Transverse colon (tissue), 4 donors: ENCODE measurements at places on chromosomes 3 and 15. TPM values are rescaled to one million over a fixed set of nuclear protein-coding genes. Genes with fewer than 3 reads are reported as not detected.

DNA sequence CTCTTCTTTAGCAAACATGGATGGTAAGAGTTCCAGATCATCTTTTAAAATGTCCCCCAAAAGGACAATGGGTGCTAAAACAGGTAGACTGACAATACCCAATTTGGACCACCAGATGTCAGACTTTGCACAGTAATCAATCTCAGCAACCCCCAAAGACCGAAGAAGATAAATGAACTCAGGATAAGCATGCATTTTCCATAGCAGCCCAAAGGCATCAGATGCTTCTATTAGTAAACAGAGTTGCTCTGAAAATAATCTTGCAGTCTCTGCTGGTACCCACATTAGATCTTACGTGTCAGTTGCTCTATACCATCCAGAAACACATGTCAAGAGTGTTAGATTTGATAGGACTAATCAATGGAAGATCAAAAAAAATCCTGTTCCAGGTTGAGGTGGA is 20.6 kb downstream of the MYH15 start:
- DNase-seq = no peak
- H3K27ac ChIP-seq = no peak overlapping the region
- H3K27me3 ChIP-seq = no peaks in the 10 kb centered on the region
- no peaks in the 10 kb centered on the region for H3K4me1 ChIP-seq

DNA sequence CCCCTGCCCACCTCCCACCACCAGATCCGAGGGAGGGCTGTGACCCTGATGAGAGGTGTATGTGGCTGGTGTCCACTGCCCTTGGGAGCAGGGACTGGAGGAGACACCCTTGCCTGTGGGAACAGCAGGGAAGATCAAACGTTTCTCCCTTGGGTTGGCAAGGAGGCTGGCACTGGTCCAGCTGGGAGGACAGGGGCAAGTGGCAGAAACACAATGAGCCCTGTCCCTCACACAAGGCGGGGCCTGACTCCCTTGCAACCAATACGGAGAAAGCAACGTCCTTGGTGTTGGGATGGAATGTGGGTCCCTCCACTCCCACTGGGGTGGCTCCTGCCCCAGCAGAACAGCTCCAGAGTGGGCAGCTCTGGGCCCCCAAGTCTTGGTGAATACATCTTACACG is 5.2 kb downstream of the HYAL2 start:
- H3K27ac ChIP-seq = peak overlapping the region; percentile 84
- H3K27me3 ChIP-seq = no peaks in the 10 kb centered on the region
- DNase-seq = peak; percentile 72
- H3K4me1 ChIP-seq = peaks cover 35% of the 10 kb centered on the region

DNA sequence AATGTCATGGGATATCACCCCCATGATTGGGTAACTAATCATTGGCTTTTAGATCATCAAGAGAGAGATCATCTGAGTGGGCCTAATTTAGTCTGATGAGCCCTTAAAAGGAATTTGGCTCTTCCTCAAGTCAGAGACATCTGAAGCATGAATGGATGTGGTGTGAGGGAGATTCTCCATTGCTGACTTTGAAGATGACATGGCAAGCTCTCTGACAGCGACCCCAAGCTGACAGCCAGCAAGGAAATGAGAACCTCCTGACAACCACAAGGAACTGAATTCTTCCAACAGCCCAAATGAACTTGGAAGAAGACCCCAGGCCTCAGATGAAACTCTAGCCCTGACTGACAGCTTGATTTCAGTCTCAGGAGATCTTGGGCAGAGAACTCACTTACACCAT is 108.4 kb upstream of the SPATA12 start:
- no peaks in the 10 kb centered on the region for H3K36me3 ChIP-seq
- no peak overlapping the region for H3K4me3 ChIP-seq
- no peak for DNase-seq
- no peak overlapping the region for H3K27ac ChIP-seq

DNA sequence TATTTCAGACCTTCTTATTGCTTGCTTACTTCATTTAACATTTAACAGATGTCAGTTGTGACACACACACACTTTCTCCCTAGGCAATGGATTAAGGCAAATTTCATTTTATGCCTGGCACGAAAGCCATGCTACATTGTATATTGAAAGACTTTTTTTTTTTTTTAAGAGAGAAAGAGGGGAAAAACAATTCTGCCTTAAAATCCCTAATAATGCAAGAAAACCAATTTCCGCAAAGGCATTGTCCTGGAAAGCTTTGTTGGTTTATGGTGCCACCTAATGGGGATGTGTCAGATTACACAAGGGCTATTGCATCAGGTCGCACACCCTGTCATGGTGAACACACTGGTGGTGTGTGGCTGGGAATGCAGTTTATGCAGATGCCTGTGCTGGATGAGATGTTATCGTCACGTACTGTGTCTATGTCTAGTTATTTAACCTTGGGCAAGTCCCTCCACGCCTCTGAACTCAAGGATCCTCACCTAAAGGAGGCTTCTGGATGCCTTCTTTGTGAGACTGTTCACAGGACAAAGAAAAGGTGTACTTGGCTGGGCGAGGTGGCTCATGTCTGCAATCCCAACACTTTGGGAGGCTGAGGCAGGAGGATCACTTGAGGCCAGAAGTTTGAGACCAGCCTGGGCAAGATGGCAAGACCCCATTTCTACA is 37.3 kb upstream of the RFTN1 start:
- H3K36me3 ChIP-seq = no peaks in the 10 kb centered on the region
- H3K27me3 ChIP-seq = no peaks in the 10 kb centered on the region
- no peaks in the 10 kb centered on the region for H3K4me1 ChIP-seq

GRCh38 chr15:65355173-65355987 is 22.4 kb downstream of the IGDCC3 start:
- no peaks in the 10 kb centered on the region for H3K36me3 ChIP-seq
- H3K4me3 ChIP-seq = peak overlapping the region; percentile 25
- no peak overlapping the region for H3K27ac ChIP-seq
- peaks cover 57% of the 10 kb centered on the region for H3K27me3 ChIP-seq
- no peak for DNase-seq

DNA sequence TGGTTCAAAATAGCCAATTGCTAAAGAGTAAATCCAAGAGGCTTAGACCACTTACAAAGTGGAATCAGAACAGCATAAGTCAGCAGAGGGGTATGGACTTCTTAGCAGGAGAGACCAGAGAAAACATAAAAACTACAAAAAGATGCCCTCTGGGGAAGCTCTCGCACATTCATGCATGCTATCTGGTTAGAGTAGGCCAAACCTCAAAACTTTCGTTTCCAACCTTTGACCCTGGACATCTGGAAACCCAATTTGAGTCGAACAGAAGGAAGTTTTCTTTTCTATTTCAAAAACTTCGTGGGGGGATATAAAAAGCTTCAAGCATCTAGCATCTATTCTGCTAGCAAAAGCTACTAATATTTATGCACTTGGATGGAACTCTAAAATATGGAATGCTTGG is 523.9 kb upstream of the AGTR1 start:
- H3K27me3 ChIP-seq = no peaks in the 10 kb centered on the region
- H3K4me1 ChIP-seq = no peaks in the 10 kb centered on the region
- no peak overlapping the region for H3K27ac ChIP-seq
- DNase-seq = no peak
- H3K4me3 ChIP-seq = no peak overlapping the region

DNA sequence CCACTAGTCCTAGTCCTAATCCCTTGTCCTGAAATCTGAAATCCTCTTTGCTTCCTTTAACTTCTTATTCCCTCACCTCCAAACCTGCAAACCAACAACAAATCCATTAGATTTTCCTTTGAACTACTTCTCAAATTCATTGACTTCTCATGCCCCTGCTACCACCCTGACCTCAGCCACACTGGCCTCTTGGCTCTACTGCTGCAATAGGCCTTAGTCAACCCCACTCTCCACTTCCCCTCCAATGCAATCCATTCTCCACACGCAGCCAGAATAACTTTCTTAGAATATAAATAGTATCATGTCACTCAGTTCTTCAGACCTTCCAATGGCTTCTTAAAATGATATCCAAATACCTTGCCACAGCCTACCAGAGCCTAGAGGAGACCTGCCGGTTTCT is 131.1 kb upstream of the GADL1 start:
- H3K36me3 ChIP-seq = no peaks in the 10 kb centered on the region
- no peak for DNase-seq
- H3K27me3 ChIP-seq = no peaks in the 10 kb centered on the region
- H3K4me3 ChIP-seq = no peak overlapping the region
- no peaks in the 10 kb centered on the region for H3K4me1 ChIP-seq
- no peak overlapping the region for H3K27ac ChIP-seq

GRCh38 chr15:44033894-44034293 is 161.2 kb downstream of the FRMD5 start:
- H3K4me3 ChIP-seq = no peak overlapping the region
- H3K36me3 ChIP-seq = no peaks in the 10 kb centered on the region
- H3K27ac ChIP-seq = no peak overlapping the region
- H3K27me3 ChIP-seq = no peaks in the 10 kb centered on the region

DNA sequence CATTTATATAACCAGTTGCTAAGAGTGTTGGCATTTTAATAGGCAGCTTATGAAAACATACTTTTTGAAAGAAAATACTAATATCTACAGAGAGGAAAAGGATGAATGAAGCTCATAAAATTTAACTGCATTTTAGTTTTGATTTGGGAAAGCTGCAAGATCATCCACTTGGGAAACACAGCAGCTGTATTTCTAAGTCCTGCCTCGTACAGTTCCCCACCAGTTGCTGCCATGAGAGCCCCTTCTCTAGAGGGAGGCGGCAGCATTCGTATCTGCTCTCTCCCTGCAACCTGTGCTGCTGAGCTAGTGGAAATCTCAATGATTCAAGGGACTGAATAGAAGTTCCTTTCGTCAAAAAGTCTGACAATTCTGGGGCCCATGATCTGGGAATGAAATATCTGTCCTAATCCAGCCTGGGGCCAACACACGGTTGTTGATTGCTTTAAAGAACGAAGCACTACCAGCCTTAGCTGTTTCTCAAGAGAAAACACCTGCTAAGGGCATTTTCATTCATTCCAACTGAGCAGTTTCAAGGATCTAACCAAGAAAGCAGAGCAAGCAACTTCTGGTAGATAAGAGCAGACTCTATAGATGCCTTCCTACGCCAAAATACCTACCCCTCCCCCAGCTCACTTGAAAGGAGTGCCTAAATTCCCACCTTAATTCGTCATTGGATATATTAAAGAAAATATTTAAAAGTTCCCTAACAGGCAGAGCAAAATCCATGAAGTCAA is 223.7 kb downstream of the MAGI1 start:
- no peak overlapping the region for H3K27ac ChIP-seq
- no peaks in the 10 kb centered on the region for H3K4me1 ChIP-seq

DNA sequence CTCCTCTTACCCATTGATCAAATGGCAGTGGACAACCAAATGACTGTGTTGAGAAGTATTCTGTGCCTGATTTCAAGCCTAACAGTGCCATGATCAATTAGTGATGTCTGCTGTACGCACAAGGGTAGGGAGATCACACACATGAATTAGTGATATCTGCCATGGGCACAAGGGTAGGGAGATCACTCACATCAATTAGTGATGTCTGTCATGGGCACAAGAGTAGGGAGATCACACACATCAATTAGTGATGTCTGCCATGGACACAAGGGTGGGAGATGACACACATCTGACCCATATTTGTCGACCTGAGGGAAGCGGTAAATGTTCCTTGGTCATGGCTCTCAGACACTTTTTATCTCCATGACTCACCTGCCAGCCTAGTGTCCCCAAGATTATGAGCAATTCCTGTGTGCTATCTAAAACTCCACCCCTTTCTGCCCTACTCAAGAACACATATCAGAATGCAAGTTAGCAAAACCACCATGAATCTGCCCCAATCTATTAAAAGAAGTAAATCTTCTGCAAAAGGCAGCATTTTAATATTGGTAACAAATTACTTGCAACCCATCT is 165.0 kb downstream of the NTRK3 start:
- no peaks in the 10 kb centered on the region for H3K36me3 ChIP-seq
- H3K4me3 ChIP-seq = no peak overlapping the region
- no peak for DNase-seq

- no peak overlapping the region for H3K27ac ChIP-seq
- H3K27me3 ChIP-seq = no peaks in the 10 kb centered on the region
- H3K4me1 ChIP-seq = peaks cover 3% of the 10 kb centered on the region
- no peaks in the 10 kb centered on the region for H3K36me3 ChIP-seq
- DNase-seq = peak; percentile 9
These were observed 563.5 kb downstream of the PDCD6IP start for GRCh38 chr3:34361921-34362320.

DNA sequence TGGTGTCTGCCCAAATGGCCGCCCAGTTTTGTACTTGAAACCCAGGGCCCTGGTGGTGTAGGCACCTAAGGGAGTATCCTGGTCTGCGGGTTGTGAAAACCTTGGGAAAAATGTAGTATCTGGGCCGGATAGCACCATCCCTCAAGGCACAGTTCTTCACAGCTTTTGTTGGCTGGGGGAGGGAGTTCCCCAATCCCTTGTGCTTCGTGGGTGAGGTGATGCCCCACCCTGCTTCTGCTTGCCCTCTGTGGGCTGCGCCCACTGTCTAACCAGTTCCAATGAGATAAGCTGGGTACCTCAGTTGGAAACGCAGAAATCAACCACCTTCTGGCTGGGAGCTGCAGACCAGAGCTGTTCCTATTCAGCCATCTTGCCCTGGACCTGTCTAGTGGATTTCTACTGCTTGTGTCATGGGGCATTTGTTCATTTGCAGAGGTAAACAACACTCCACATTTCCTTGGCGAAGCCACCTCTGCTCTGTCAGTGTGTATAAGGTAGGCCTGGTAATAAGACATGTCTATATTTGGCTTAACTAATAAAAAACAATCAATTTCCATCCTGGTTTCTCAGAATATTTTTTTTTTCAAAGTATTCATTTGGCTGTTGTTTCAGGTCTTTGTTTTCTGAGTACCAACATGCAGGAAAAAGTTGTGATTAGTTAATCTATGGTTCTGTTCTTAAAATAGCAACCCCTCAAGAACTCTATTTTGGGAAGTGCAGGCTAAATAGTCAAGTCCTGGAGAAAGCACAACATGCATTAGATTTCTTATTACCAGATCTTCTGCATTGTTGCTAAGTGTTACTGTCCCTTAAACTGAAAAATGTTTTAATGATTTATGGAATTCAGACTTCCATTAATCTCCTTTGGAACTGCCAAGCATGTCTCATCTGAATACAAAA is 304.3 kb downstream of the ZIC1 start:
- H3K36me3 ChIP-seq = no peaks in the 10 kb centered on the region
- DNase-seq = no peak
- H3K27me3 ChIP-seq = no peaks in the 10 kb centered on the region
- H3K4me3 ChIP-seq = no peak overlapping the region
- no peaks in the 10 kb centered on the region for H3K4me1 ChIP-seq
- no peak overlapping the region for H3K27ac ChIP-seq

Gene RYR3
- total RNA-seq = 3.0 TPM

Gene TM4SF4
- total RNA-seq = 0.95 TPM

Gene DLL4
- total RNA-seq = 11.1 TPM

Gene GRK7
- total RNA-seq = not detected

Gene TBCCD1
- total RNA-seq = 13.9 TPM
